ENCODE measurements at places on chromosomes 2 and 18. TPM values are rescaled to one million over a fixed set of nuclear protein-coding genes. Genes with fewer than 3 reads are reported as not detected.

Gene DYNC1I2
- 143 TPM for polyA plus RNA-seq

Gene SP9
- not detected for polyA plus RNA-seq

Gene PLEK
- 5.5 TPM for polyA plus RNA-seq

Gene DES
- 122 TPM for polyA plus RNA-seq

Gene DPP4
- 0.58 TPM for polyA plus RNA-seq

Gene SIGLEC15
- 0.76 TPM for polyA plus RNA-seq

Gene ALKAL2
- 12.6 TPM for polyA plus RNA-seq

Gene CYS1
- 5.8 TPM for polyA plus RNA-seq

Gene COL3A1
- polyA plus RNA-seq = 87.2 TPM

Gene FAM124B
- 0.25 TPM for polyA plus RNA-seq

Gene PRKAG3
- polyA plus RNA-seq = not detected

Gene IL36B
- not detected for polyA plus RNA-seq

Gene LIPG
- polyA plus RNA-seq = 2.5 TPM

Gene TFCP2L1
- polyA plus RNA-seq = 6.8 TPM

Gene CCDC148
- not detected for polyA plus RNA-seq

Gene FKBP1B
- 34.3 TPM for polyA plus RNA-seq

Gene CXCR1
- polyA plus RNA-seq = 0.62 TPM

Gene ERBB4
- 0.15 TPM for polyA plus RNA-seq

Gene SLC9A2
- 2.6 TPM for polyA plus RNA-seq

Gene IL1RL2
- polyA plus RNA-seq = 1.2 TPM

Gene LRRFIP1
- 43.7 TPM for polyA plus RNA-seq

Gene XDH
- 0.15 TPM for polyA plus RNA-seq

Gene SP5
- 3.4 TPM for polyA plus RNA-seq

Gene AMER3
- 0.37 TPM for polyA plus RNA-seq

Gene CCDC85A
- 0.19 TPM for polyA plus RNA-seq

Gene ERICH2
- polyA plus RNA-seq = 6.8 TPM

Gene UGGT1
- 2.0 TPM for polyA plus RNA-seq

Gene KCNF1
- 0.25 TPM for polyA plus RNA-seq

Gene ADAM23
- 1.4 TPM for polyA plus RNA-seq

Gene C2orf80
- polyA plus RNA-seq = not detected

Gene SLC14A1
- 0.56 TPM for polyA plus RNA-seq

Gene WDR12
- 10.1 TPM for polyA plus RNA-seq

Gene TRIM54
- polyA plus RNA-seq = 0.25 TPM

Gene ZNF521
- polyA plus RNA-seq = 2.2 TPM

Gene NT5DC4
- not detected for polyA plus RNA-seq

Gene FECH
- polyA plus RNA-seq = 5.2 TPM

Gene CTAGE1
- not detected for polyA plus RNA-seq

Gene CELF4
- 2.0 TPM for polyA plus RNA-seq

Gene TYW5
- 3.2 TPM for polyA plus RNA-seq

Gene GCFC2
- 20.9 TPM for polyA plus RNA-seq

Measured in stomach (tissue), 19 donors.